ENCODE measurements at places on chromosomes 7 and 10. TPM values are rescaled to one million over a fixed set of nuclear protein-coding genes. Genes with fewer than 3 reads are reported as not detected.

DNA sequence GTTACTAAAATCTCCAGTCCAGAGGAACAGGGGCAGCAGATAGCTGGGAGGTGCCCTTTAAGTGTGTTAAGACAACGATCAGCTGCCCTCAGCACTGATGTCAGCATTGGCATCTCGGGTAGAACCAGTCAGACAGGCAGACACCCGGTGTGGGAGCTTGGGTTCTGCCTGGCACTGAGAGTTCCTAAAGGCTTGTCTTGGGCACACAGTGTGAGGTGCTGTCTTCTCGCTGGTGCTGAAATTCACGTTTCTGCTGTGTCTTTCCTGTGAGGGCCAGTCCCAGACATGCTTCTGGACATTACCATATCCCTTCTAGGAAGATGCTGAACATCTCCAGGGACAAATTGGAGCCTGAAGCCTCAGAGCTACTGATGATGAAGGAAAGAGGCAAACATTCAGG is 156.2 kb downstream of the DNAJB6 start:
- DNase-seq, result no peak

DNA sequence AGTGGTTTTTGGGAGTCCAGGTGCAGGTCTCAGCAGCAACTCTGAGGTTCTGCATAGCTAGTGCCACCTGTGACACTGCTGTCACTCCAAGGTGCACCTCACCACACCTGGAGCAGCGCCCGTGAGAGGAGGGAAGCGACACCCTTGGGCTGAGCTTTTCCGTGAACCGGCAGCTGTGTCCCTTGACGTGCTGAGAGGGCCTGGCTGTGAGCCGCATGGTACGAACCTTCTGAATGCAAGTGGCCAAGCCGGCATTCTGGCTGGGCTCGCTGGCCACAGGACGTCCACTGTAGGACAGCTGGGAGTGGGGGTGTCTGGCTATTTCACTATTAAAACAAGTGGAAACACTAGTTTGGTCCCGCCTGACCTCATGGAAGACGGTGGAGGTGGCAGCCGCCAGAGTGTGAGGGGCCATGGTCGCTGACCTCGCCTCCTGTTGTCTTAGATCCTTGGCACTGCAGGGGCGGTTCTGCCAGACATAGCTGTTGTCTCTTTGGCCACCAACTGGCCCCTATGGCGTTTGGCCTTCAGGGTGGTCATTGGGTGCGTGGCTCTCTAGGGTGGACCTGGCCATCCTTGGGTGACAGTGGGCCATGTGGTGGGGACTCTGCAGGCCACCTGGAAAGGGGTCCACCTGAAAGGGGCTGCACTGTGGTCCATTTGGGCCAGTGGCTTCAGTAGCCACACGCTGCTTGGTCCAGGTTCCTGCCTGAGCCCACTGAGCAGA is 12.9 kb downstream of the INPP5A start:
- DNase-seq, result no peak

GRCh38 chr10:123259791-123260190 is 105.6 kb downstream of the BUB3 start:
- DNase-seq, result no peak

DNA sequence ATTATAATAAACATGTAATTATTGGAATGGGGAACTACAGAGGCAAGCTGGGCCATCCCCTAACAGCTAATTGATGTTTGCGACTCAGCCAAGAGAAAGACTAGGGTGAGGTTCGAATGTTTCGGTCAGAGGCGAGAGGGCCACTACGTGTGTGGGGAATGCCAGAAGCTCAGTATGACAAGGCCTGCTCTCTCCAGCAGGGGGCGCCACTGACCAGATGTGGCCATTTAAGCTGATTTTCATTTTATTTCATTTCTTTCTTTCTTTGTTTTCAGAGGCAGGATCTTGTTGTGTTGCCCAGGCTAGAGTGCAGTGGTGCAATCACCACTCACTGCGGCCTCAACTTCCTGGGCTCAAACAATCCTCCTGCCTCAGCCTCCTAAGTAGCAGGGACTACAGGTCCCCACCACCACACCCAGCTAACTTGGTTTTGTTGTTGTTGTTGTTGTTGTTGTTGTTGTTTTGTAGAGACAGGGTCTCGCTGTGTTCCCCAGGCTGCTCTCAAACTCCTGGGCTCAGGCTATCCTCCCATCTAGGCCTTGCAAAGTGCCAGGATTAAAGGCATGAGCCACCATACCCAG is 38.1 kb downstream of the TMEM130 start:
- DNase-seq, result no peak

The CHST3 gene
- polyA plus RNA-seq, result 18.2 TPM
